Activated naive CD8-positive, alpha-beta T cell treated with anti-CD3 and anti-CD28 coated beads, Interleukin-2, amount 50 U/mL, for 24 hours (primary cell): ENCODE measurements at places on chromosomes 12 and 14.

DNA sequence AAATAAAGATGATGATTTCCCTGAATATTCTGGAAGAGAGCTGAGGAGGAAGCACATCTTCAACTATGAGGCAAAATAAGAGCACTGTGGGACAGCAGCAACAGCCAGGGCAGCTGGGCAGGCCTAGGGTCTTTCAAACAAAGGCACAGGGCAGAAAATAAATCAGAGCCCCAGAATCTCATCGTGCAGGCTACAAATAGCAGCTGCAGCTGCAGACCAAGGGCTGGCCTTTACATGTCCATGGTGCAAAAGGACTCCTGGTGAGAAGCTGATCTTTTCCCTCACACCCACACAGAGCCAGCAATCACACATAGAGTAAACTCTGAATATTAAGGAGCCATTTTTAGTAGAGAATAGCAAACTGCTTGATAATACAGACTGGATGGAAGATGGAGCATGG is 13.6 kb upstream of the MYBPC1 start:
- DNase-seq, result no peak

DNA sequence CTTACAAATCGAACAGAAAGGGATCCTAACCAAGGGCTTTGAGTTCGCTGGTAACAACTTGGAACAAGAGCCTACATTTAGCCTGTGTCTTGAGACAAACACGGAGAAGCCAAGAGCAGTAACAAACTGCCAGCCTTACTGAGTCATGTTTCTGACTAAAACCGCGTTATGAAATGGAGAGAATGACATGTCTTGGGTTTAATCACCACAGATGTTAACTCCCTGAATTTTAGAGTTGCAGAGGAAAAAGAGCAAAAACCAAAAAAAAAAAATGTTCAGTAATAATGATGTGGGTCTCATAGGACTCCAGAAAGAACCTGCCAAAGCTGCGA is 1.0 kb downstream of the BLTP3B start:
- DNase-seq, result peak; percentile 20

GRCh38 chr12:49187184-49187583 is 1.7 kb downstream of the TUBA1A start:
- DNase-seq, result no peak

- DNase-seq, result no peak
Measured at GRCh38 chr14:22767323-22767589, 768 bp downstream of the OXA1L start.

- DNase-seq, result no peak
Measured at GRCh38 chr14:58713677-58714076, 75.9 kb downstream of the DACT1 start.

DNA sequence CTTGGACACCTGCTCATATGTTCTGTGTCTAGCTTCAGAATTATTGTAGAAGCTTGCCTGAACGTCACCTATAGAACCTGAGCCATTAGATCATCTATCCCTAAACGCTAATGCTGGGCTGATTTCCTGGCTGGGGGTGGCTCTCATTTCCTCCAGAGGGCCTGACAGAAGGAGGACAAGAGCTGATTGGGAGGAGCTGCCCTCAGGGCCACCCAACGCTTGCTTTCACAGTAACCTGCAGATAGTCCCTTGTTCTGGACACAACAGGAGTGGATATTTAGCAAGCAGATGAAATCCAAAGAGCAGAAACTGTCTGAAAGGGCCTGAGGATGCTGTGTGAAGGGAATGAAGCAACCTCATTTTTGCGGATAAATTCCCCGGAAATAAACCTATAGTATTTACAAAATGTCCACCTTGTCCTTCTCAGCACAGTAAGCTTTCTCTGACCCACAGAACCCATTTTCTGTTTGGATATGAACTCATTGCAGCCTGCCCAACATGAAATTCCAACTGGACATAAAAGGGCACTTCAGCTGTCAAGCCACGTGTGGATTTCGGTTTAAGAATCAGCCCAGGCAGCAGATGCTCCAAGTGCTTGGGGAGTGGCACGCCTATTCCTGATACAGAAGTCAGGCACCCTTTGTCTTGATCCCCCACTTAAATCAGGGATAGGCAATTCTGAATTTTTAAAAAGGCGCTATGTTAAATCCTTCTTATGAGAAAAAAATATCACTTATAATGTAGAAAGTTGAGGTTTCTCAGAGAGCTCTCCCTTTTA is 32.8 kb upstream of the TUBA1C start:
- no peak for DNase-seq

DNA sequence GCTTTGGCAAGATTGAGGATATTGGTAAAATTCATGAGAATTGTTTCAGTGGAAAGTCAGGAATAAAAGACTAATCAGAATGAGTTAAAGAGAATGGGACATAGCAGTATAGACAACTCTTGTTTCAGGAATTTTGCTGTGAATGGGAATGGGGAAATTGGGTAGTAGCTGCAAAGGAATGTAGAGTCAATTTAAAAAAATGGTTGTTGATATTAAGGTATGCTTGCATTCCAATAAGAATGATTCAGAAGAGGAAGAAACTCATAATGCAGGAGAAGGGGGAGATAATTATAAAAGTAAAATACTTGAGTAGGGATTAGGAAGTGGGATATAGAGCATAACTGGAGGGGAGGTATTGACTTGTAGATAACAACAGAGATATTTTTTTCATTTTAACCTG is 40.7 kb downstream of the MNAT1 start:
- no peak for DNase-seq

GRCh38 chr12:100337299-100337698 is 19.6 kb upstream of the SLC17A8 start:
- DNase-seq, result no peak

- DNase-seq, result no peak
Measured at GRCh38 chr12:104929977-104930376, 28.1 kb downstream of the SLC41A2 start.

- no peak for DNase-seq
Measured at GRCh38 chr12:45426294-45426693, 210.4 kb downstream of the ANO6 start.
